ENCODE measurements at places on chromosomes 6 and 20.

DNA sequence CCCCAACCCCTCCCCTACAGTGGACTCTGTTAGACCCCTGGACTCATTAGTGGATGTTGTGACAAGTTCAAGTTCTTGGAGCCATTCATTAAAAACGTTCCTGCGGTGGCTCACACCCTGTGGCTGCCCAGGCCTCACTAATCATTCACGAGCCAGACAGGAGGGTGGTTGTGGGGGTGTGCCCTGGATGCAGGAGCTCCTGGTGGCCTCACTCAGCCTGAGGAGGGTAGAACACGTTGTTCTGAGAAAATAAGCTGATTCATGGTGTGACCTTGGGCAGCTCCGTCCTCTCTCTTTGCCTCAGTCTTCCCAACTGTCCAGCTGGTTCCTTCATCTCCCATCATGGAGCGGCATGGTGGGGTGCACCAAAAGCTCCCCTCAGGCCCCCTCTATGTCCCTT lies 16.7 kb downstream of the SLC13A3 start:
- DNase-seq, result no peak

GRCh38 chr6:116019428-116019827 lies 41.3 kb downstream of the FRK start:
- no peak for DNase-seq

DNA sequence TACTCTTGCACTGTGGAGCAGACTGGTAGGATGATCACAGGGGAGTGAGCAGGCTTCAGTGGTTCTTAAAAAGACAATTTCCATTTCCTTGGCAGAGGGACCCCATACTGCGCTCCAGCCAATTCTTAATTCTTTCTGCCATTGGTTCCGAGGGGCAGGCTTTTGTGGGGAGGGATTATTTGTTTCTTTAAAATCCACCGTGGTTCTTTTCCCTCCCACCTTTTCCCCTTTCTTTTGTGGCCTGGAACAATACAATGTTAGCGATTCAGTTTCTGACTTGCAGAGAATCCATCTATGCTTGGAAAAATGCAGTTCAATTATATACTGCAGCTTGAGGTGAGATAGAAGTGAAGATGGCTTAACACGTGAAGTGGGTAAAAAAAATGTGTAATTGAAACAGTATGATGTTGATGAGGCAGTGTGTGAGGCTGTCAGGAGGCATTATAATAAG lies 379.0 kb upstream of the FLRT3 start:
- DNase-seq, result no peak

DNA sequence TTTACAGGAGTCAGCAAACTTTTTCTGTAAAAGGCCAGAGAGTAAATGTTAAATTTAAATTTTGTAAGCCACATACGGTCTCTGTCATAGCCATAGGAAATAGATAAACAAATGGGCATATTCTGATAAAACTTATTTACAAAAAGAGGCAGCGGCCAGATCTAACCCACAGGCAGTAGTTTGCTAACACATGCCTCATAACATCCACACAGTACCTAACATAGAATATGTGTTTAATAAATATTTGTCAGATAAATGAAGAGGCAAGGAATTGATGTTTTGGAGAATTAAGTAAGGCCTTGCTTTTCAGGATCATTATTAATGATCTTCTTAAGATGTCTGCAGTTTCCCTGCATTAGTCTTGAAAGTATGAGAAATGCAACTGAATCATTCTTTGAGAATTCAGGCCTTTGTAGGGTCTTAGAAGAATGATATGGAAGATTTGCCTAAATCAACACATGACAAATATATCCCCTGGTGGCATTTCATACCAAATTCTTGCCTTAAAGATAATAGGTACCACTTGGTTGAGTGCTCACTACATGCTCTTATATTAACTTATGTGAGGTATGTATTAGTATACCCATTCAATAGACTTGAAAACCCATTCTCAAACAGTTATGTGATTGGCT lies 39.3 kb upstream of the TRAM2 start:
- no peak for DNase-seq

DNA sequence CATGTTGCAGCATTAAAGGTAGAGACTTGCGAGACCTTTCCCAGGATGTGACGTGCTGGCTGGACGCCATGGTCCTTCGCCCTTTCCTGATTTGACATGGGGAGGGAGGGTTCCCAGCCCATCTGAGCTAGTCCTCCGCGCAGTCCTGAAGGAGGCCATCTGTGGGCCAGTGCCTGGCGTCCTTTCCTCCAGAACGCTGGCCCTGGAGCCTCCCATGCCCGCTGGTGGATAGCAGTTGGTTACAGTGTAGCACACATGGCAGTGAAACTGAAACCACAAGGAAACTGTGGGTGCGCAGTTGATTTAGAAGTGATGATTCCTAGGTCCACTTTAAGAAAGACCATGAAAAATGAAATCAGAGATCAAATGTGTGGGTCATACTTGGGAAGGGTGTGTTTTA lies 193.7 kb downstream of the CDH4 start:
- DNase-seq, result no peak

DNA sequence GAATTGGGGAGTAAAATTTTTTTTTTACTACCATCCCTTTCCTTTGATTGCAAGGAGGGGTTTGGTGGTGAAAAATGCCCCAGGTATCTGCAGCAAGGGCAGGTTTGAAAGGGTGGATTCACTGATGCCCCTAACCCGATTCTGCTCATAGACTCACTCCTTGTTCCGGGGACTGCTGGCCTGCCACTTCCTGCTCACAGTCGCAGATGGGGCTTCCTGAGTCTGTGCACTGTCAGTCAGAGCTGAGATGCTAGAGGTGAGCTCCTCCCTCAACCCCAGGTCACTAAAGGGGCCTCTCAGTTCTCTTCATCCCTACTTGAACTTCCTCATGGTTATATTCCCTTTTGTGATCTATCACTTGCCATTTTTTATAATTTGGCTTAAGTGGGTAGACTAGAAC lies 357.9 kb downstream of the FARS2 start:
- no peak for DNase-seq

DNA sequence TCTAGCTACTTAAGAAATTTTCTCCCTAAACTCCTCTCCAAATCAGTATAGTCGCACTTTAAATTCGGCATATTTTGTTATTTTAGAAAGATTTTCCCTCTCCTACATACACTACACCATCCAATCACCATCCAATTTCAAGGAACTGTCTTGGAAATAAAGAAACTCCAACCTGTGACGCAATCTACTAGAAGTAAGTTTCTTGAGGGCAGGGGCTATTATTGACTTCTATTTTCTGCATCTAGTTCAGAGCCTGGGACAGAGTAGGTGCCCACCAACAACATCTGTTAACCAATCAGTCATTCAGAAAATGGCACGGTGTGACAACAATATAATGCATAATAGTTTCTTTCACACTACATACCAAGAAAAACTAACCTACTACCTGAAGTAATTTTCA lies 3.6 kb downstream of the ATG5 start:
- no peak for DNase-seq

DNA sequence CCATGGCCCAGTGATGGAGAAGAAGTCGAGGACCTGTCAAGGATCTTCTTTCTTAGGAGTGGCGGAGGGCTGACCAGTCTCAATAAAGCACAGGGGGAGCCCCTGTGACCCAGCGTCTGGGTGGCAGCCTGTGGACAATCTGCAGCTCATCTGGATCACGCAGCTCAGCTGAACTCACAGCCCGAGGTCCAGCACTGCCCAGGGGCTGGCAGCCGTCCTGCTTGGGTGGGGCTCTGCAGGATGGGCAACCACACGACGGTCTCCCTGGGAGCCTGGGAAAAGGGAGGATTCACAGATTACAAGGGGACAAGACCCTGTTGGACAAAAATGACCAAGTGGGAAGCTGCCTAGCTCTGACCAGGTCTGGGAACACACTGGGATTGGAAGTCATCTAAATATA lies 110.8 kb downstream of the MYLK4 start:
- no peak for DNase-seq

- DNase-seq, result no peak
Observed at GRCh38 chr20:39645131-39645530, 683.0 kb downstream of the DHX35 start.
